ENCODE measurements at places on chromosomes 3 and 15.

- DNase-seq: no peak
Observed at GRCh38 chr3:6438031-6438430, 422.9 kb upstream of the GRM7 start.

GRCh38 chr3:82132210-82133069 lies 371.0 kb upstream of the GBE1 start:
- no peak for DNase-seq

DNA sequence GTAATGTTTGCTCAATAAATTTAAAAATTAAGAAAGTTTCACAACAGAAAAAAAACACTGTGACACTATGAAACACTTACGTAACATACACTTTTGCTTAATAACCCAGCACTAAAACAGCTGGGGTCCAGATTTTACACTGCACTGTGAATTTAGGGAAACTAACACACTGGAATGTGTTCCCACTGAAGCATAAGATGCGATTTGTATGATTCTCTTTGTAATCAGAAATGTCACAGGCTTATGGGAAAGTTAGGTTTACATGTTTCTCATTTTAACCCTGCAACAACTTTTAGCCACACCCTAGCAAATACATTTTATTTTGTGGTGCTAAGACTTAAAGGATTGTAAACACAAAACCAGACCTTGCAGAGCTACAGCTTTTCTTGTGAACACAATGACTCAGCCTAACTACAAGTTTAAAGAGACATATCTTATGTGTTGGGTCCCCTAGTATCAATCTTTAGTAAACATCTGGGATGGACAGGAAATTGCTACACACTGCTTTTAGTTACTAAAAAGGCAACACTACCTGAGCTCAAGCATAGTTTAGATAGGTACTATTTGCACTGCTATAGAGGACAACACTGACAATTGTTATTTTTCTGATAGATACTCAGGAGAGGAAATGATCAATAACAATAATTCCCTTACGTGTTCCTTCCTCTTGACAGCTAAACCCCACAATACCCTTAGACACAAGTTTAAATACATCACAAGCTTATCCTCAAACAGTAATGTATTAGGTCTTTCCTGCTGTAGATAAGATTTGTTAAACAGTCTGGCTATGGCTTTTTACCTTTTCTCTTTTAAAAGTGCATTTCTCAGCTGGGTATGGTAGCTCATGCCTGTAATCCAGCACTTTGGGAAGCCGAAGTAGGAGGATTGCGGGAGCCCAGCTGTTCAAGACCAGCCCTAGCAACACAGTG lies 3.8 kb downstream of the PLD1 start:
- no peak for DNase-seq

DNA sequence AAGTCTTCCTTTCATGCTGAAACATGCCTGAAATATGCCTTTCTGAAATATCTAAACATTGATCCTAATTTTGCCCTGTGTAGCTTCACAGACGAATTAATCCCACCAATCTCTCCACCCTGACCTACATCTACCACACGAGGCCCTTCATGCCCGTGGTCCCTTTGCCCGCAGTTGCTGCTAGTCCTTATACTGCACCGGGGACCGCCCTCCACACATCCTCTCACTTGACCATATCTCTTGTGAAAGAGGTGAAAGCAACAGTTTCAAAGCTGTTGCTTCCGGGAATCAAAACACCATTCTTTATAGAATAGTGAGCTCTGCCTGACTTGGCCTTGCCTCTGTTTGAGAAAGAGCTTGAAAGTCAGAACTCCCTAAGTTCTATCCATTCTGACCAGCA lies 499.5 kb downstream of the NTRK3 start:
- no peak for DNase-seq

DNA sequence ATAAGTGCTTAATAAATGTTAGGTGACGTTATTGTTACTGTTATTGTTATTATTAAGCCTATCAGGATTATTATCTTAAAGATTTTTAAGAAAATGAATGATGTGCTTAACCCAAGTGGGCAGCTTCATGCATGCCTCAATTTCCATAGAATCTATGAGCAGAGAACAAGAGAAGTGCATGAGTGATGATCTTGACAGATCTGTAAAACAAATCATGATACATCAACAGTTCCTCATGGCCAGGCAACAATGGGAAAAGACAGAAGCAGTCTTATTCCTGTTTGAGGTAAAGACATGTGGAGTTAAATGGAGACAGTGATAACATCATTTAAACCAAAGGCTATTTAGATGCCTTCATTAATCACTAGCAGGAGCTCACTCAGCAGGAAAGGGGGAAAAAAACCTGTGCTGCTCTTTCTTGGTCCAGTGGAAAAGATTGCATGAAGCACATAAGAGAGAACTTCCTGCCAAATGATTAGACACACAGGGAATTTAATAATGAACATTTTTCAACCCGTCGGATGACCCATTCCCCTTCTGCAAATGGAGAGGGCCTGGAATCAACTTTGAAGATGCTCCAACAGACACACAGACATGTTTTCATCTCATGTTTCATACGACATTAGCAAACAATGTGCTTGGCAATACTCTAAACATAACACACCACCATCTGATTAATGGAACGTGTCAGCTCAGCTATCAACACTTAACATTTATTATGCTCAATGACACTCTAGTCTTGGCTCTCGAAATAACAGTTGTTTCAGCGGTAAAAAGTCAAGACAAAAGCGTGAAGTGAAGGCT lies 212.2 kb upstream of the LRRN1 start:
- no peak for DNase-seq

DNA sequence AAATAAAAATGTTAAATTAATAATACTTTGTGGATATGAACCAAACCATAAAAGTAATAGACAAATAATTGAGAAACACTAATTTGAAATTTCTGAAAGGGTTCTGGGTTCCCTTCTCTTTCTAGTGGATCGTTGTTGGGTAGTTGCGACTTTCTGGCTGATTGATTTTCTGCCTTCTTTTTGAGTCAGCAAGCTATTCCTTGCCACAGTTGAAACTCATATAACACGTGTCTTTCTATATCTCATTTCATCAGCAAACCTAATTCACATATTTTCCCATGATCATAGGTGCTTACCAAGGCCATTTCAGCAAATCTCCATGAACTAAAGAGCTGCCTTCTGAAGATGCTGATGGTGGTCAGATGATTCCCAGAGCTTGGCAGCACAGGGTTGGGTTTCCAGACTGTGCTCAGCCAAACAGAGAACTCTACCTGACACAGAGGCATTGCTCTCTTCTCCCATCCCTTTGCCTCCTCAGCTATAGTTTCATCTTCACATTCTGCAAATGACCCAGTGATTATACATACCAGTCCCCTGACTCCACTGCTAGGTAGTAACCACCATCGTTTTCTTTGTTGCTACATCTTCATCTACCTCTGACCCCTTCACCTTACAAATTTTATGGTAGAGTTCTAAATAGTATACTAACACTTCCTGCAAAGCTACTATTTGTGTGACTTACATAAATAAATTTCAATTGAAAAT lies 383.9 kb upstream of the DPH6 start:
- no peak for DNase-seq

DNA sequence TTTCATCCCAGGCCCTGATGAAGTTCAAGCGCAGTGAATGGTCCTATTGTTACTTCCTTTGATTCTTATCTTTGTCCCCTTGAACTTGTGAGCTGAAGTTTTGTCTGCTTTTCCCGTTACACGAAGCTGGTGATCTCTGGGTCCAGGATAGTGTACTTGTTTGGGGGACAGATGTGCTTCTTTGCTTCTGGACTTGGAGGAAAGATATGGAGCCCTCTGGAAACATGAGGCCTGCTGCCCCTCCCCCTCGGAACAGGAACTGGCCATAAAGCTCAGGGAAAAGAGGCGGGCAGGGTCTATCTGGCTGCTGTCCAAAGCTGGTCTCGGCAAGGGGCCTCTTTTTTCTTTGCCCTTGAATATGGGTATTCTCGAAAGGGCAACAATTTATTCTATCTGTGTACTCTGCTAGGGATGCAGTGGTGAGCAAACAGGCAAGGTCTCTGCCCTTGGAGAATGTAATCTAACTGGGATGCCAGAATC lies 47.6 kb downstream of the IDH2 start:
- no peak for DNase-seq
